Fibroblast of villous mesenchyme (primary cell): ENCODE measurements at places on chromosomes 16 and 17. TPM values are rescaled to one million over a fixed set of nuclear protein-coding genes. Genes with fewer than 3 reads are reported as not detected.

GRCh38 chr16:72840631-72841381, 207.1 kb downstream of the ZFHX3 start:
- DNase-seq: peak; percentile 44

DNA sequence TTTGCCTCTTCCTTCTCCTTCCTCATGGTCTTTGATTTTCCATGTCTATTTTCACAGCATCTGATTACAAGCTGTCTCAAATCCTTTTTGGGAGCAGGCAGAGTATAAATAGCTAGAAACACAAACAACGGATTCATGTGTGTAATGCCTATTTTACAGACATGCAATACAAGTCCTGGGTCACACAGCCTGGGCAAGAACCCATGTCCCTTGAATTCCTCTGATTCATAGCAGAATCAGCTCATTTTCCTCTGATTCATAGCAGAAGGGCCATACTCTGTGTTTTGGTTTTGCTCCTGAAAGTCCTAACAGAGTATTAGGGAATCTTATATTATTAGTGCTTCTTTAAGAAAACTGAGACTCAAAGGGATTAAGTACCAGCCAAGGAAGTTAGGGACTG, 71.3 kb downstream of the IRX5 start:
- no peak for DNase-seq

DNA sequence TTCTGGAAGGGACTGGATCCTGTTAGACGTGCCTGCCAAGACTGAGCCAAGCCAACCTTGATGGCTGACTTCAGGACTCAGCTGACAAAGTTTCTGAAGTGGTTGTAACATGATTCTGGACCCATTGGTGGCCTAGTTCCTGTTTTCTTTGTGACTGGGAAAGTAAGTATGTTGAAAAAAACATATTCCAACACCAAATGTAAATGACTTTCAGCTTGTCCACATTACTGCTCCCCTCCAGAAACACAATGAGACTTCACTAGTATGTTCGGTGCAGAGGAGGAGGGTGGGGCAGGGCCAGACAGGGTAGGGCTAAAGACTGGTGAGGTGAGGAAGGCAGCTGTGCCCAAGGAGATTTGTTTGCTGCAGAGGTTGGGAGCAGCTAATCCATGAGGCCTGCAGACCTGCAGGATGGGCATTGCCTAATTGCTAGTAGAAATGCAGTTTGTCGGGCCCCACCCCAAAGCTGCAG, 26.4 kb downstream of the NMT1 start:
- peak; percentile 37 for DNase-seq

DNA sequence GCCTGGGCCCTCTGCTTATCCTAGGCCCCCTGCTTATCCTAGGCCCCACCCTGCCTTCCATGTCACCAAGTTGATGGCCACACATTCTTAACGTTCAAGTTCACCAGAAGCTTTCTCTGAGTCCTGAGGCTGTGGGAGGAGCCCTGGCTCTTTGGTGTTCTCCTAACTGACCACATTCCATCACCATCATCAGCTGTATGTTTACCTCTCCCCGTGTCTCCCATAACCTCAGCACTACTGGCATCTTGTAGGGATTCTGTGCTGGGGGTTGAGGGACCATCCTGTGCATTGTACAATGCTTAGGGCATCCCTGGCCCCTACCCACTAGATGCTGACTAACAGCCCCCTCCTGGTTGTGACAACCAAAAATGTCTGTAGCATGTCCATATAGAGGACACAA, 99.3 kb downstream of the NDE1 start:
- DNase-seq: no peak

GRCh38 chr17:48726916-48727286, 1.6 kb downstream of the HOXB13 start:
- no peak for DNase-seq

GRCh38 chr16:66175058-66175457, 191.4 kb upstream of the CDH5 start:
- DNase-seq: no peak

DNA sequence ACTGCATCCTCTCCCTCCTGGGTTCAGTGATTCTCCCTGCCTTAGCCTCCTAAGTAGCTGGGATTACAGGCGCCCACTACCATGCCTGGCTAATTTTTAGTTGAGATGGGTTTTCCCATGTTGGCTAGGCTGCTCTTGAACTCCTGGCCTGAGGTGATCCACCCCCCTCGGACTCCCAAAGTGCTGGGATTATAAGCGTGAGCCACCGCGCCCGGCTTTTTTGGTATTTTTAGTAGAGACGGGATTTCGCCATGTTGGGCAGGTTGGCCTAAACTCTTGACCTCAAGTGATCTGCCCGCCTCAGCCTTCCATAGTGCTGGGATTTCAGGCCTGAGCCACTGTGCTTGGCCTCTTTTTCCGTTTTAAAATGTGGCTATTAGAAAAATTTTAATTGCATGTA, 343.8 kb upstream of the RBFOX1 start:
- no peak for DNase-seq

- DNase-seq: peak; percentile 82
Observed at GRCh38 chr17:55641676-55642081, 81.0 kb downstream of the TMEM100 start.

DNA sequence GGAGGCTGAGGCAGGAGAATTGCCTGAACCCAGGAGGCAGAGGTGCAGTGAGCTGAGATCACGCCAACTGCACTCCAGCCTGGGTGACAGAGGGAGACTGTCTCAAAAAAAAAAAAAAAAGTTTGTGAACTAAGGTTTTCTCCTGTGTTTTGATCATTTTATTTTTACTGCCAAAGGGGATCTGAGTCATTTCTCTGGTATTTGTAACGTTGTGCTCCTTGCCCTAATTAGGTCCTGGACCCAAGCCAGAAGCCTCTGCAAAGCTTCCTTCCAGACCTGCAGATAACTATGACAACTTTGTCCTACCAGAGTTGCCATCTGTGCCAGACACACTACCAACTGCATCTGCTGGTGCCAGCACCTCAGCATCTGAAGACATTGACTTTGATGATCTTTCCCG, 32.1 kb downstream of the IST1 start:
- DNase-seq: peak; percentile 87

GRCh38 chr17:77723909-77724875, 234.3 kb upstream of the TNRC6C start:
- no peak for DNase-seq

DNA sequence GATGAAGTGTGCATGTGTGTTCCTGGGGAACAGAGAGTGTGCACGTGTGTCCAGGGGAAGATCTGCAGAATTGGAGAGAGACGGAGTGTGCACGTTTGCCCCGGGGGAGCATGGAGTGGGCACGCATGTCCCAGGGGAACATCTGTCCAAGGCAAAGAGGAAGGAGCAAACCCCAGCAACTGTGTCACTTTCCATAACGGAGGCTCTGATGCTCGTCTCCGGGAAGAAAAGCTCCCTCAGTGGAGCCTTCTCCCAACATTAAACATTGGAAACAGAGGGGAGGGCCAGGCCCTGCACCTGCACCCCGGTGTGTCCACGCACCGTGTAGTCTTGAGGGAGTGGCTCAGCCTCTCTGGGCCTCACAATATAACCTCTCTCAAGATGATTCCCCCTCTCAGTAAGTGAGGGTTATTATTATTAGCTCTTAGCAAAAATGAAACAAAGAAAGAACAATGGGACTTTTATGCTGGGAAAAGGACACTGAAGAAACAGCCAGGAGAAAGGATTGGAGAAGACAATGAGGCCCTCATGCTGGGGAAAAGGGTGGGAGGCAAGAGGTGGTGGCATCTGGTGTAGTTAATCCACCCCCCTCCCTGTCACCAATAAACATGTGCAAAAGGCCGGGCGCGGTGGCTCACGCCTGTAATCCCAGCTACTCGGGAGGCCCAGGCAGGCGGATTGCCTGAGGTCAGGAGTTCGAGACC, 7.6 kb downstream of the RAB40B start:
- DNase-seq: no peak

- no peak for DNase-seq
Observed at GRCh38 chr16:50310308-50311133, 44.2 kb downstream of the ADCY7 start.

GRCh38 chr16:86403541-86404163, 106.7 kb upstream of the FOXF1 start:
- DNase-seq: peak; percentile 33

DNA sequence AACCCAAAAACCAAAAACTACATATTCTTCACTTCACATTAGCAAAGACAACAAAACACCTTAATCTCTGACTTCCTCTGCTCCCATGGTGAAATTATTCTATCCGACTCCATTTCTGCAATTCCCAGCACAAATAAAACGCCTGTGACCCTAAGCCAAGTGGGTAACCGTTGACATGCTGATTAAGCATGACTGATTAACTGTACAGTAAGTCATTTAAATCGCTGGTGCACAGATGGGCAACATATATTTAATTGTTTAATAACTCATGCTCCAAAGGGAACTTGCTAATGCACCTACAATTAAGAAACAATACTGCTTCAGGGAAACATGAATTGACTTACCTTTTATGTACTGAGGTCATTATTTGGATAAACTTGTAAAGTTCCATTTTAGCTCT, 436.7 kb downstream of the KIF2B start:
- no peak for DNase-seq

DNA sequence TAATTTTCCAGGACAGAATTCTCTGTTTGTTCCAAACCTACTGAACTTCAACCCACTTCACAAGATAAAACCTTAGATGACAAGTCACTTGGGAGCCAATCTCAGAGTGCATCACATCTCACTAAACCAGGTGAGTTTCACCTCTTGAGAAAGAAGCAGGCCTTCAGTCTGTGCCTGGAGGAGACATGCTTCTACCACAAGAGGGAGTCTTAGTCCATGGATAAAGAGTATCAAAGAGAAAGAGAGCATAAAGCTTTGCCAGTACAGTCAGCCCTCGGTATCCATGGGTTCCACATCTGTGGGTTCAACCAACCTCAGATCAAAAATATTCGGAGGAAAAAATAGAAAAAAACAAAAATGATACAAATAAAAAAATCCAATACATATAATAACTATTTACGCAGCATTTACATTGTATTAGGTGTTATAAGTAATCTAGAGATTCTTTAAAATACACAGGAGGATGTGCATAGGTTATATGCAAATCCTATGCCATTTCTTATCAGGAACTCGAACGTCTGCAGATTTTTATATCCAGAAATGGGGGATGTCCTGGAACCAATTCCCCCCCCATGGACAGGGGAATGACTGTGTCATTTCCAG, 37.7 kb downstream of the DUSP14 start:
- DNase-seq: peak; percentile 64

DNA sequence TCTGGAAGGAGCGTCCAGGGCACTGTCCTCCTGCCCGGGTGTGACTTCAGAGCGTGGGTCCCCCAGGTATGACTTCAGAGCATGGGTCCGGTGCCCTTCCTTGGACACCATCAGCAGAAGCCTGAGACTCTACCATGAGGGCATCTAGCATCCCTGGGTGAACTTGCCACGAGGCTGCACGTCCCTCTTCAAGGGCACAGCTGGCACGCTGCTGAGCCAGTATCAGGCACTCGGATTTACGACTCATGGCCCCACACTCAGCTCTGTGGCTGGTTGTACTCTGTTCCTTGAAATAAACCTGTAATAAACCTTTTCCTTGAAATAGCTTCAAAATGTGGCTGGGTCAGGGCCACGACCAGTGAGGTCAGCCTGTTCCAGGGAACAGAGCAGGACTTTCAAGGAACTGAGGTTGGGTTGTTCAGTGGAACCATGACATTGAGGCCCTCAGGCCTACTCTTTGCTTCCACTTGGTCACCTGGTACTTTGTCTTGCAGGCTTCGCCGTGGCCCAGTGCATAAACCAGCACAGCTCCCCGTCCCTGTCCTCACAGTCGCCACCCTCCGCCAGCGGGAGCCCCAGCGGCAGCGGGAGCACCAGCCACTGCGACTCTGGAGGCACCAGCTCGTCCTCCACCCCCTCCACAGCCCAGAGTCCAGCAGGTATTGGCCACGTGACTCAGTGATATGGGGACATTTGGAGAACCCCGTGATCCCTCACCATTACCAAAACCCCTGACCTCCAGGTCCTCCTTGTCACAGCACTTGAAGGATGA, 89.9 kb downstream of the SOCS1 start:
- DNase-seq: no peak

Gene SLC16A13
- total RNA-seq: 1.3 TPM in 2 replicates

Gene TP53TG3C
- 0.43 TPM in 1 of 2 replicates, not detected in the other for total RNA-seq

Gene MARVELD3
- total RNA-seq: under 0.01 TPM in 1 of 2 replicates, not detected in the other

Gene GPRC5C
- total RNA-seq: 0.43 and 1.3 TPM in 2 replicates

Gene PKMYT1
- 6.9 and 8.4 TPM in 2 replicates for total RNA-seq

Gene TMEM88
- 0.43 and 1.3 TPM in 2 replicates for total RNA-seq

Gene IST1
- total RNA-seq: 146 and 206 TPM in 2 replicates

Gene CA4
- not detected in 2 replicates for total RNA-seq

Gene CCL22
- total RNA-seq: not detected in 2 replicates
